Activated CD8-positive, alpha-beta memory T cell treated with anti-CD3 and anti-CD28 coated beads for 4 hours (primary cell): ENCODE measurements at places on chromosomes 16 and 17.

- no peak for DNase-seq
Measured at GRCh38 chr17:15342460-15342859, 1.1 kb upstream of the TEKT3 start.

DNA sequence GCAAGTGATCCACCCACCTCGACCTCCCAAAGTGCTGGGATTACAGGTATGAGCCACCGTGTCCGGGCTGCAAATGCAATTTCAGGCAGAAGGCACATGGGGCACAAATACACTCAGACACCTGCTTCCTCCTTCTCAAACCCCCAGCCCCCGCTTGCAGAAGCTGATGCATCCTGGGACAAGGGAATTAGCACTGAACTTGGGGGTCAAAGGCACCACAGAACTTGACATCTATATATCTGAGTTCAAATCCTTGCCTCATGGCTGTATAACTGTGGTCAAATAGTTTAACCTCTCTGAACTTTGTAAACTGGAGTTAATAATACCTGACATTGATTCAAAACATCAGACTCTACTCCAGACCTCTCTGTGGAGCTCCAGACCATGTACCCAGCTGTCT, 4.1 kb upstream of the ARL5C start:
- no peak for DNase-seq

DNA sequence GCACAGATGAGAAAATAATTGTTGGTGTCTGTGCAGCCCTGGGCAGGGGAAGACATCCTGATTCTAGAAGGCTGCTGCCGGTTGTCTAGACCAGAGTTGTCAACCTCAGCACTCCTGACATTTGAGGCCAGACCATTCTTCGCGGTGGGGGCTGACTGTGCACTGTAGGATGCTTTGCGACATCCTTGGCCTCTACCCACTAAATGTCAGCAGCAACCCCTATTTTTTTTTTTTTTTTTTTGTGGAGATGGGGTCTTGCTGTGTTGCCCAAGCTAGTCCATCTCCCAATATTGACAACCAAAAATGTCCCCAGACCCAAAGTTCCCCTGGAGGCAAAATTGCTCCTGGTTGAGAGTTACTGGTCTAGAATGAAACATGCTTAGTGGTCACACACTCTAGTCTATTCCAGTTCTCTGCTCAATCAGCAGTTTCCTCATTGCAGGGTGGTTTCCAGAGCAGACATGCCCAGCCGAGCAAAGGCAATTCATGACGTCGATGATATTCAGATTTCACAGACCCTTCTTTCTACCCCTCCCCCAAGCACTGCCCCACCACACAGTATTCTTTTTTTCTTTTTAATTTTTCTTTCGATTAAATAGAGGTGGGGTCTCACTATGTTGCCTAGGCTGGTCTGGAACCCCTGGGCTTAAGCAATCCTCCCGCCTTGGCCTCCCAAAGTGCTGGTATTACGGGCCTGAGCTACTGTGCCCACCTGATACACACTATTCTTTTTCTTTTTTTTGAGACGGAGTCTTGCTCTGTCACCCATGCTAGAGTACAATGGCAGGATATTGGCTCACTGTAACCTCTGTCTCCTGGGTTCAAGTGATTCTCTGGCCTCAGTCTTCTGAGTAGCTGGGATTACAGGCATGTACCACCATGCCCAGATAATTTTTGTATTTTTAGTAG, 9.0 kb downstream of the C17orf99 start:
- no peak for DNase-seq

DNA sequence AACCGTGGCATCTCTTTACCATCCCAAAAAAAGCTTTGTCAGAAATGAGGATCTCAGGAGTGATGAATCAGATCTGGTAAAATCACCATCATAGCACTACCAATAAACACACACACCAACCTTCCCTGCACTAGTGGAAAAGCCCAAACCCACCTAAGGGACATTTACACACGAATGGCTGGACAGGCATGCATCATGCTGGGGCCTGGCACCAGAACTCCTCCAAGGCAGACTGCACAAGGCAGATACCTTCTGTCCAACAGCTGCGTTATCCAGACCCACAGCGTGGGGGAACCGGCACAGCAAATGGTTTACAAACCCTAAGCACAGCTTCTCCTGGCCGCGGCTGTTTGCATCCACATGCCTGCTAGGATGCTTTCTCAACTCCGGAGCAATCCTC, 2.8 kb downstream of the ASIC2 start:
- no peak for DNase-seq

GRCh38 chr16:68362947-68363657, 52.3 kb downstream of the PRMT7 start:
- no peak for DNase-seq

GRCh38 chr17:60165971-60166370, 16.2 kb downstream of the CA4 start:
- no peak for DNase-seq

GRCh38 chr16:89004209-89004831, 27.3 kb upstream of the CBFA2T3 start:
- DNase-seq, result no peak

DNA sequence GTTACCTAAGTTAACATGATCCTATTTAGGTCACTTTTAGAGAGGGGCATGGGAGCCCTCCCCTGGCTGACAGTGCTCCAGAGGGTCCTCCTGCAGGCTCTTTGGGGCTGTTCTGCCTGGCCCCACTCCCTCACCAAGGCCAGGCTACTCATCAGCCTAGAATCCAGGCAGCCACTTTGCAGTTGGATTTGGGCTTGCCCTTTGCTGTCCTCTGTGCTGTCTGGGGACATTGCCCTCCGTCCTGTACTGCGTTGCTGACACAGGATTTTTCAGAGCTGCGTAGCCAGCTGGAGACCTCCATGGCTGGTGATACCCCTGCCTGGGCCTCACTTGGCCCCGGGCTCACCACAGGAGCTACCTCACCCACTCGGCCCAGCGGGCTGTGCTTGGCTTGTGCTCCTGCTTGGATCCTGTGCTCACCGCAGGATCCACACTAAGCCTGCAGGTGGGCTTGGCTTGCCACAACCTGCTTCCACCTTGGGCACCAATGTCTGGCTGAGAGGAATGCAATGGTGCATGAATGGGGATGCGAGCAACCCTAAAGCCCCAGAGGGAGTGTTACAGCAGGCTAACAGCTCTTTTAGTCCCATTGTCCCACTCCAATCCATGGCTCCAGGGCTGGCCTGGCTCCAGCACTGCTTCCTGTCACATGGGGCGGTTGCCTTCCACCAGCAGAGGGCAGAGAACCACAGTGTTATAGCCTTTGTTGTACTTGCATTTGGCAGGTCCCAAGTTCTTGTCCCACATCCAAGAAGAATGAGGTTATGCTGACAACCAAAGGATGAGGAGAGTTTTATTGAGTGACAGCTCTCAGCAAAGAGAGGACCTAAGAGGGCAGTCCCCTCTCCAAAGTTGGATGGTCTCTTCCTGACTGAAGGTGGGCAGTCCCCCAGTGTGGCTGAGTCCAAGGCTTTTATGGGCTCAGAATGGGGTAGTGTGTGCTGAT, 21.5 kb downstream of the CCL4 start:
- no peak for DNase-seq

GRCh38 chr16:82302042-82302727, 132.2 kb upstream of the MPHOSPH6 start:
- DNase-seq, result no peak

- no peak for DNase-seq
Measured at GRCh38 chr16:57192146-57192545, 6.0 kb downstream of the RSPRY1 start.

DNA sequence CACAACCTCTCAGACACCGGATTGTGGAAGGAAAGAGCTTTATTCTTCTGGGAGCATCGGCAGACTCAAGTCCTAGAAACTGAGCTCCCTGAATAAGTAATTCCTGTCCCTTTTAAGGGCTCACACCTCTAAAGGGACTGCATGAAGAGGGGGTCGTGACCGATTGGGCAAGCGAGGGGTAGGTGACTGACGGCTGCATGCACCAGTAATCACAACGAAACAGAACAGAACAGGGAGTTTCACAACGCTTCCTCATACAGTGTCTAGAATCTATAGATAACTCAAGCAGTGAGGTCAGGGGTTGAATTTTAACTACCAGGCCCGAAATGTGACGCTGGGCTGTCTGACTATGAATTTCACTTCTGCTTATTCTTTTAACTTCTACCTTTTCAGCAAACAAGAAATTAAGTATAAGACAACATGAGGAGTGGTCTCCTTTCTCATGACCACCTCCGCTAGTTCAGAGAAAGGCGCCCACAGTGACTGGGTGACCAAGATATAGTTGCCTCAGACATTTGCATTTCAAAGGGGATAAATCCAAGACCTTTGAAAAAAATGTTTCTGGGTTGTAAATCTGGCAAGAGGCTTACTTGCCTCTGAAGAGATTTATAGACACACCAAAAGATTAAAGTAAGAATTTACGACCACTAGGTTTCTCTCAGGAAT, 88.4 kb upstream of the ATF7IP2 start:
- DNase-seq, result no peak
